ENCODE measurements at places on chromosomes 2 and 18.

- no peak for DNase-seq
These were observed 377.1 kb upstream of the HS6ST1 start for GRCh38 chr2:128695646-128696220.

DNA sequence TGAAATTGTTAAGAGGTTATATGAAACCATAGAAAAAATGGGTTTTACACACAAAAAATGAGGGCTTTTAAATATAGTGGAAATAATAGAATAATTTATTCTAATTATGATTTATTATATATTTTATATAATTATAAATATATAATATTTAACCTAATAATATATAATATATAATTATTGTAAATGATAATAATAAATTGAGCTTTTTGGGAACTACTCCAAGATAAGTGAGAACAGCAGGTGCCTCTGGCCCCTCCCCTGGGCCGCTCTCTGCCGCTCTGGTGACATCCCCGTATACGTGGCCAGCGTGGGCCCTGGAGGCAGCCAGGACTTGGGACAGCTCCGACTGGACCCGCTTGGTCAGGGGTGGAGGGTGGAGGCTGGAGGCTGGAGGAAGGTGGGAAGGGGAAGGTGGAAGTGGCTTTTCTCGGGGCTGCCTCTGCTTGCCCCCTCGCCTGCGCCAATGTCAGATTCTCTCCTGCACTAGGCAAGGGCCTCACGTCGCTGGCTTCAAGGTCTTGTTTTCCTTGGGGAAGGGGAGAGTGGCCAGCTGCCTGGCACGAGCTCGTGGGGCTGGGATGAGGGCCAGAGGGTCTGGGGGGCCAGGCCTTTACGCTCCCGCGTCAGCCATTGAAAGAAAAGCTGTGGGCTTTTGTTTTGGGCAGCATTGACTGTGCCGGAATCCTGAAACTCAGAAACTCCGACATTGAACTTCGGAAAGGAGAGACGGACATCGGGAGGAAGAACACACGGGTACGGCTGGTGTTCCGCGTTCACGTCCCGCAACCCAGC, 54.8 kb downstream of the NFATC1 start:
- no peak for DNase-seq

- no peak for DNase-seq
These were observed 155.1 kb downstream of the SMAD7 start for GRCh38 chr18:48795696-48796095.

- DNase-seq: peak; percentile 35
These were observed 67.0 kb downstream of the SP3 start for GRCh38 chr2:173898178-173898668.

DNA sequence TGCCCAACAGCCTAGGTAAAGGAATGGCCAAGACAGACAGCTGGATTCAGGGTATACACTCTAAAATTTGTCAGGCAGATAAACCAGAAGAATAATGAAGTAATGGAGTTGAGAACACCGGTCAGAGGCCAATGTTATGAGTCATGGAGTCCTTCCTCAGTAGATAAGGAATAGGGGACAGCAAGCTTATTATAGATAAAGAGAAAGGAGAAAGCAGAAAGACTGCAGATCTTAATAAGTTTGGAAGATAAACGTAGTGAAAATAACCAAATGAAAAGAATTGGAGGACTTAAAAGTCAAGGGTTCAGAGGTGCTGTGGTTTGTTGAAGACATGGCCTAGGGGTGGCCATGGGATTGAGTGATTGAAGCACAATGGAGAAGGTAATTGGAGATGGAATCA, 63.5 kb upstream of the NFE2L2 start:
- DNase-seq: no peak

DNA sequence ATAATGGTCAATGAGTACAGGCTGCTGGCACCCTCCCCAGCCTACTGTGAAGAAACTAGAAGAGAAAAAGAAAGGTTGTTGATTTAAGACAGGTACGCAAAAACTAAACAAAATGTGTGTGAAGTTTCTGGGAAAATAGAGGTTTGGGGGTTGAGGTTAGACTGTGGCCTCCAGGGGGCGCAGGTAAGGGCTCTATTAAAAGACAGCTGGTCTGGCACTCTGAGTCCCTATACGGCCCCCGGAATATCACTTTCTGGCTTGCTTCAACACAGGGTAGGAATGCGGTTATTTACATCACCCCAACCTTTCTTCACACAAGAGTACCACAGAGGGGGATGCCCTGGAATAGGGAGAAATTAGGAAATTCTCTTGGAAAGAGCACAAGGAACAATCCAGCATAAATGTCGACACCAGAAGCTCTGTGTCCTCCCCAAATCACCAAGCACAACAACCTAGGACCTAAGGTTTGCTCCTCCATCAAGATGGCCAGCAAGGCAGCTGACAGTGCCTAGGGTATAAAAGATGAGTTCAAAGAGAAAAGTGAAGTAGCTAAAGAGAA, 480.8 kb upstream of the KLHL29 start:
- DNase-seq: peak; percentile 5

DNA sequence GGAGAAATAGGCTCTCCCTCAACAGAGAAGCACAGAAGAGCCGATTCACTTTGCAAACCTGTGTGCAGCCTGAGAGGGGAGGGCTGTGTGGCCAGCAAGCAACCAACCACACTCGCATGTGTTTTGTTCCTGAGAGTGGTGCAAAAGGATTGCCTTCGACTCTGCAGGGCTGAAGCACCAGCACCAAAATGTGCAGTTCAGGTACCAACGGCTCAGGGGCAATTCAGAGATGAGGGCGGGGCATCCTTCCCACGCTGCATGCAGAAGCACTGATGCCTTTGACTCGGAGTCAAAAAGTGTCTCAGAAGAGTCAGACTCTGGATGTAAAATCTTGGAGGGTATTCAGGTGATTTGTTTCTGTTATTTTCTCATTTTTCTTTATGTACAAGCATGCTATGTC, 55.5 kb downstream of the DCDC2C start:
- no peak for DNase-seq

DNA sequence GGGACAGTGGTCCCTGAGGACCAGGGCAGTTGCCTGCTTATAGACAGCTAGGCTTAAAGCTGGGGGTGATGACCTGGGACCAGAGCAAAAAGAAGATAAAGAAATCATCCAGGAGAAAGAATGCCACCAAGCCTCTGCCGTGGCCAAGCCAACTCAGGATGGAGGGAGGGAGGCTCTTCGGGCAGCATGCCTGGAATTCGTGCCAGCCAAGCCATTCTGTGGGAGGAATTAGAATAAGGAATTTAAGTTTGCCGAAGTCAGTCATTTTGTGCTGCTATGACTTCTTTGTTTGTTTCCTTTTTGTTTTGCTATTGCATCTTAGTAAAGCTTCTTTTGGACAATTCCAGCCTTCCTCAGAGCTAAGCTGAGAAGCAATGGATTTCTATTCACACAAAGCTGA, 124.1 kb downstream of the EN1 start:
- no peak for DNase-seq

GRCh38 chr18:70227438-70227837, 22.0 kb upstream of the RTTN start:
- no peak for DNase-seq

DNA sequence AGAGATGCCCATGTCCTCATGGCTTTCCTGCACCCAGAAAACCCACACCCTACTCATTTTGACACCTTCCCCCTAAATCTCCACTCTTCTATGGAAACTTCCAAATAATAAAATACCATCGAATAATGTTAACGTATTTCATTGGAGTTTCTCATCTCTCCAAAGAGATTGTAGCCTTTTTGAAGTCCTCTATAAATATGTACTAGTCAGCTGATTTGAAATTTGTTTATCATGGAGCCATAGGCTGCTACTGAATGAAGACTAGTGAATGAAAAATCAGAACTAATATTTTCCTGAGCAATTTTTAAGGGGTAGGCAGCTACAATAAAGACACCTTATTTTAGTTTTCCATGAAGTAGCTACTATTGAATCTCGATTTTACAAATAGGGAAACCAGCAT, 226.1 kb upstream of the EPAS1 start:
- no peak for DNase-seq

DNA sequence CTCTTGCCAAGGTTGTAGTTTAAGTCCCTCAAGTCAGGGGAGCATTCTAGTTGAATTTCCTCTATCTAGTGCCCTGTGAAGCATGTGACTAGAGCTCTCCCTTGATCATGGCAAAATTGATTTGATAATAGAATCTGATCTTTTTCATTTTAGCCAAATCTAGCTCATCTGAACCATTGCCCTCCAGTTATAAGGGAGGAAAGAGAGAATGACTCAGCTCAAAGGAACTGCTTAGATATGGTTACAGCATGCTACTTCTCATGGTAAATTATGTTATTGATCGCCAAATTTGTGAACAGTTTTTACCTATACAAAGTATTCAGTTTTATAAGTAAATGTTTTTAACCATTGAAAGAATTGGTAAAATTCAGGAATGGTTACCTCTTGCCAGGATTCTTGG, 100.8 kb downstream of the GPR39 start:
- no peak for DNase-seq

DNA sequence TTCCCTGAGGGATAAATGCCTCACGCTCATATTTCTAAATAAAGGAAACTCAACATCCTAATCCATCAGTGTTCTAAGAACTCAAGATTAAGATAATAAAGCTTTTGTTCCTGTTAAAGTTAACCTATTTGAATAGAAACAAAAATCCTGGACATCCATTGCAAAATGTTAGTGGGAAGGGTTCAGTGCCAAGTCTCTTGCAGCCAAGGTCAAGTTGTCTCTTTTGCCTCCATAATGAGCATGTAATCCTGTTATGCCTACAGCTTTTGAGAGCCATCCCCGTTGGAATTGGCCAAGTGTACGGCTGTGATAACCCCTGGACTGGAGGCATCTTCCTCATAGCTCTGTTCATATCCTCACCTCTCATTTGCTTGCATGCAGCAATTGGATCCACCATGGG, 51.3 kb upstream of the SLC14A1 start:
- DNase-seq: no peak

DNA sequence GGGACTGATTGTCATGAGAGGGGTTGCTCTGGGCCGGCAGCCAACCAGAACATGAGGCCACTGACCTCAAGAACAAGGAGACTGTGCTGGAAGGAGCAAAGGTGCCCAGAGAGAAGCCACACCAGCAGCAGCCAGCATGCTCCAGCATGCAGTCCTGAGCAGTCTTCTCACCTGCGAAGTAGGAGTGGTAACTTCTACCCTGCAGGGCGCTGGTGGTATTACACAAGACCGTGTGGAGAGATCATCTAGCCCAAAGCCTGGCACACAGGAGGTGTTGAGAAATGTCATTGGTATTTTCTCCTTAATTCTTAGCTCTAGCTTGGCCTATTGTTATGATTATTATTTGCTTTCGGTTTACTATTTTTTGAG, 132.7 kb downstream of the TSN start:
- no peak for DNase-seq

DNA sequence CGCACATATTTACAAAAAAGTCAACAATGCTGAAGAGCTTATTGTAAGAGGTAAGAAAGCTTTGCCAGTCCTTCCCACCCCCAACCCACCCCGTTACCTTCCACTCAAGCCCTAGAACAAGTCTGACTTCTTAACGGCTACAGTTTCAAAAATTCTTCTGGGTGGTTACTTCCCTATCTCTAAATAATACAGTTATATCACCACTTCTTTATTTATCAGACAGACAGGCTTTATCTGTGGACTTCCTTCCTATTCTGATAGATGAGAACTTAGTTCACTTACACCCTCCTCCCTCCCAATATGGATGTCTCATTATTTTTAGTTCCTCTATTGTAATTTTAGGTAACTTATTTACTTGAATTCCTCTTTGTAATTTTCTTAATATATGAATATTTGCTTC, 26.7 kb upstream of the ACTR3 start:
- peak; percentile 47 for DNase-seq

DNA sequence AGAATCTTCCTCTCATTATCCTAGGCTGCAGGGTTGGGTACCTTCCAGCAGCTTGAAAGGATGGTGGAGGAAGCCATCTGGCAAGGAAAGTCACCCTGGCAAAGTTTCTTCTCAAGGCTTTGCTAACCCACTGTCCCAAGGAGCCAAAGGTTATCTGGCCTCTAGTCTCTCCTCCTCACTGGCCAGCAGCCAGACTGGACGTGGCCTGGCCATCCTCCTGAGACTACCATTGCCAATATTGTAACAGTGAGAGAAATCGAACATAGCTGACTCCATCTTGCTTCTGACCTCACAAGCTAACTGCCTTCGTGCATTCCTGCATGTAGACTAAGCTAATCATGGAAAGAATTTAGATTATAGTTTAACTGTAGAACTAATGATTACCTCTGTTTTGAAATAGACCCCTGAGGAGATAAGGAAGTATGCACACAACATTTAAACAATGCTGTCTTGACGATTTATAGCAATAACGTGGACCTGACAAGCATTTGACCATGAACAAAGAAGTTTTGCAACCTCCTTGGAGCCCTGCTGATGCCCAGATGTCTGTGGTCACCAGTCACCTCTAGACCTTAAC, 7.8 kb upstream of the ANXA4 start:
- no peak for DNase-seq

DNA sequence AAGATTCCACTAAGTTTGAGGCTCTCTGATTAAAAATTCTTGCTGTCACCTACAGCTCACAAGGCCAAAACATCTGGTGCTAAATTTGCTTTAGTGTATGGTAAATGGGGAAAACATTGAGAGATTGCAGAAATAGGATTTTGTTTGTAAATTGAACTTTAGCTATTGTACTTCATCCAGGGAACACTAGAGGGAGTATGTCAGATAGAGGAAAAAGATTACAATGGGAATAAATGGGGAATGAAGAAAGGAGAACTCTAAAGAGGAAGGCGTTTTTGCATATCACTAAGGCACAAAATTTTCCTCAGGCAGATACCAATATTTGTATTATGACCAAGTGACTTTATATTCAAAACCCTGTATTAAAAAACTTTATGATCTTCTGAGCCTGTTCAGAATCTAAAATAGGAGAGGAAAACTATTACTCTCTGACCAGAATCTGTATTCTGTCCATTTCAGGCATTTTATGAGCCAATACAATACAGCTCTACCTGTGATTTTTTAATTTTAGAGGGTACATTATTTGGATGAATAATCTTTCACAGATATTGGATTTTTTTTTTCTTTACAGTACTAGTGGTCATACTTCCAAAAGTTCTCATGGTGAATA, 52.3 kb upstream of the ITGB6 start:
- peak; percentile 81 for DNase-seq

- no peak for DNase-seq
These were observed 40.4 kb downstream of the VWA3B start for GRCh38 chr2:98127229-98127989.

DNA sequence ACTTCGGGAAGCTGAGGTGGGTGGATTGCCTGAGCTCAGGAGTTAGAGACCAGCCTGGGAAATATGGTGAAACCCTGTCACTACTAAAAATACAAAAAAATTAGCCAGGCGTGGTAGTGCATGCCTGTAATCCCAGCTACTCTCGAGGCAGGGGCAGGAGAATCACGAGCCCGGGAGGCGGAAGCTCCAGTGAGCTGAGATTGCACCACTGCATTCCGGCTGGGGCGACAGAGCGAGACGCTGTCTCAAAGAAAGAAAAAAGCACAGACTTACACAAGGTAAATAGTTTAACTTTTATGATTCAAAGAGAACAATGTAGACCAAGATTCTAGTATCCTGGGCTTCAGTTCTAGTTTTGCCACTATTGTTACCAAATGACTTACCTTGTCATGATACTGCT, 37.4 kb downstream of the NCKAP1 start:
- DNase-seq: no peak

Measured in inflammatory macrophage (primary cell).